Activated naive CD4-positive, alpha-beta T cell treated with anti-CD3 and anti-CD28 coated beads for 36 hours (primary cell): ENCODE measurements at places on chromosomes 5 and 9.

- DNase-seq: no peak
Measured at GRCh38 chr9:134561427-134562145, 80.0 kb upstream of the COL5A1 start.

- DNase-seq: no peak
Measured at GRCh38 chr9:81906671-81907070, 21.6 kb upstream of the SPATA31D4 start.

DNA sequence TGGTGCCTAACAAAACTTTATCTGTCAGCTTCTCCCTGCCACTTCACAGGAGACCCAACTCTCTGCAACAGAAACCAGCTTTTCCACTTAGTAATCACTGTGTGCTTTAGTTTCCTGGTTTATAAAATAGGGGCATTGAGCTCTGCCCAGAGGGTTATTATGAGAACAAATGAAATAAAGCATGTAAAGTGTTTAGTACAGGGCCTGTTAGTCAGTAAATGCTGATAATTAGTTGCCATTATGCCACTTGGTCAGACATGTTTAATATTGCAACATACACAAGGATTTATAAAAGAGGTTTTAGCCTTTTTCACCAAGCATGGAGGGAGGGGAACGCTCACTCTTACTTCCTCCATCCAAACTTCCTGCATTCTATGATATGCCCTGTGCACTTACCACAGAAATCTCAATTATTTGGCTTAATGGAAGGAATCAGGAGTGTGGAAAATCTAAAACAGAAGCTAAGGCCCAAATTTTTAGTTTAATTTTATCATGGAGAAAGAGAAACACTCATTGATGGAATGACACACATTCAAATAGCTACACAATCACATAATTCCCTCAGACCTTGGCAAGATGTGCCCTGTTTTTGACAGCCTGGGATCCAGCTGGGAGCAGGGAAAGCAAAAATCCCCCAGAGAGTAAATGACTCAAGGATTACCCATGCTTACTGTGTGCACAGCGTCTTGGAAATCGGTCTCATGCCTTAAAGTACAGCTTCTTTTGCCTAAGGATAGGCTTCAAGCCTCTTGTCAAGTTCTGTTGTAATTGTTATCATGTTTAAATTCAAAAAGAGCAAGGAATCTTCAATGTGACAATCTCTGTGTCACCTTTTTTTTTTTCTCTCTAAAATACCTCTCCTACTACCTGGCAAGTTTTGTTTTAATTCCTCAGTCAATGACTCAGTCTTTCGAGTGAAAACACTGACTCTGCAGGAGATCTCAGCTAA is 34.0 kb downstream of the ZNF474 start:
- DNase-seq: no peak

- no peak for DNase-seq
Measured at GRCh38 chr5:62385816-62386400, 17.8 kb downstream of the DIMT1 start.

- no peak for DNase-seq
Measured at GRCh38 chr5:168159425-168159824, 132.0 kb upstream of the WWC1 start.

GRCh38 chr5:95821110-95822021 is 1.2 kb downstream of the GLRX start:
- no peak for DNase-seq

DNA sequence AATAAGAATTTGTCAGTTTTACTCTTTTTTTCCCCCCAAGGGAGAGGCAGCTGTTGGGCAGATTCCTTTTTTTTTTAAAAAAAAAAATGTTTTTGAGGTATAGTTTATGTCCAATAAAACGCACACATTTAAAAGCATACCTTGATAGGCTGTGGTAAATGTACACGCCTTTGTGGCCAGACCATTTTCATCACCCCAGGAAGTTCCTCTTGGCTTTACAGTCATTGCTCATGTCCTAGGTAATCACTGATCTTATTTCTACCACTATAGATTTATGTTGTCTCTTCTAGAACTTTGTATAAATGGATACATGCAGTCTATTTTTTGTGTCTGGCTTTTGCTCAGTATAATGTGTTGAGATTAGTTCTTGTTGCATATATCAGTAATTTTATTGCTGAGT is 9.8 kb downstream of the SUB1 start:
- no peak for DNase-seq

DNA sequence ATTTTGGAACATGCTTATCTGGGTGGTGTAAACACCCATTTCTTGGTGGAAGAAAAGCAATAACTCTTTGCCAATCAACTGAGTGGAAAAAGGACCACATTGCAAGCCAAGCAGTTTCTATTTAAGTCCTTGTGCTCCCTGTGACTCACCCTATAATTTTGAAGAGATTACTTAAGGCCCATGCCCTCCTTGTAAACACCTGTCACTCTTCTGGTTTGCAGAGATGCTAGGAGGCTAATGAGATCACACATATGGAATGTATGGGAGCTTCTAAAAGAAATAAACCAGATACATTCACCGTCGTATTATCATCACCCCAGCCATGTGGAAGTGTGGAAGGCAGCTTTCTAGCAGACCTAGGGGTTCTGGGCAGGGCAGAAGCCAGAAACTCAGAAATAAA is 337.1 kb downstream of the GADD45G start:
- DNase-seq: no peak
